SJSA1 (cell line): ENCODE measurements at places on chromosomes 6 and 20. TPM values are rescaled to one million over a fixed set of nuclear protein-coding genes. Genes with fewer than 3 reads are reported as not detected.

Gene PPARD
- total RNA-seq = 7.4 and 10.3 TPM in 2 replicates

Gene SMLR1
- not detected in 2 replicates for total RNA-seq

Gene IPCEF1
- total RNA-seq = 0.11 and 0.63 TPM in 2 replicates

Gene TEAD3
- 14.5 and 24.4 TPM in 2 replicates for total RNA-seq

GRCh38 chr6:7723041-7723447, 2.9 kb upstream of the BMP6 start:
- peaks cover 31% of the 10 kb centered on the region for H3K4me1 ChIP-seq
- H3K36me3 ChIP-seq = no peaks in the 10 kb centered on the region
- peaks cover 23% of the 10 kb centered on the region for H3K27me3 ChIP-seq
- no peak overlapping the region for H3K4me3 ChIP-seq
- no peak overlapping the region for H3K27ac ChIP-seq

DNA sequence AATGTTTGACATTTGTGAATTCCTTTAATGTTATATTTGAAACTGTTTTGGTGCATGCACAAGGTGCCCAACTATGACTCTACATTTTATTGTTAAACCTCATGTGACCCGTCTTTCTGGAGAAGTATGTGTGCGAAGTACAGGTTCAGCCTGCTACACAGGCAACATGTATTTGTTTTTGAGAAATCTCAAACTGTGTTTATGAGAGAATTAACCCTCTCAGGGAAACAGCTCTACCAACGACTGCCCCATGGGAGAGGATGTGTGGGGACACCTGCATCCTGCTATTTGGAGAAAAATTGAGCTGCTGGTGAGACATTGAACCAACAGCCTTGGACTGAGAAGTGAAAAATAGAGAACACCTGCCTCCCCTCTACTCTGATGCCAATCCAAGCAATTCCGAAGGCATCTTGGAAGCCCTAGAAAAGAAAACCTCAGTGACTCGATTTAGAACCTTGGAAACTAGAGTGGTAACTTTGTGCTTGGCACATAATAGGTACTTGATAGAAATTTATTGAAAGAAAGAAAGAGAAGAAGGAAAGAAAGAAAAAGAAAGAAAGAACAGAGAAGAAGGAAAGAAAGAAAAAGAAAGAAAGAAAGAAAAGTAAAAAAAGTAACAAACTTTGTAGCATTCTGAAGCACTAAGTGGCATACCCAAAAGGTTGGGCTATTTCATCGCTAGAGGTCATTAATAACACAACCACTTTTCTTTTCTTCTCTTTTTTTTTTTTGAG, 2.9 kb upstream of the AKAP12 start:
- H3K4me3 ChIP-seq = no peak overlapping the region
- H3K27me3 ChIP-seq = peaks cover 4% of the 10 kb centered on the region; the same call in 1 of the 2 replicates
- no peaks in the 10 kb centered on the region for H3K36me3 ChIP-seq
- H3K27ac ChIP-seq = no peak overlapping the region

DNA sequence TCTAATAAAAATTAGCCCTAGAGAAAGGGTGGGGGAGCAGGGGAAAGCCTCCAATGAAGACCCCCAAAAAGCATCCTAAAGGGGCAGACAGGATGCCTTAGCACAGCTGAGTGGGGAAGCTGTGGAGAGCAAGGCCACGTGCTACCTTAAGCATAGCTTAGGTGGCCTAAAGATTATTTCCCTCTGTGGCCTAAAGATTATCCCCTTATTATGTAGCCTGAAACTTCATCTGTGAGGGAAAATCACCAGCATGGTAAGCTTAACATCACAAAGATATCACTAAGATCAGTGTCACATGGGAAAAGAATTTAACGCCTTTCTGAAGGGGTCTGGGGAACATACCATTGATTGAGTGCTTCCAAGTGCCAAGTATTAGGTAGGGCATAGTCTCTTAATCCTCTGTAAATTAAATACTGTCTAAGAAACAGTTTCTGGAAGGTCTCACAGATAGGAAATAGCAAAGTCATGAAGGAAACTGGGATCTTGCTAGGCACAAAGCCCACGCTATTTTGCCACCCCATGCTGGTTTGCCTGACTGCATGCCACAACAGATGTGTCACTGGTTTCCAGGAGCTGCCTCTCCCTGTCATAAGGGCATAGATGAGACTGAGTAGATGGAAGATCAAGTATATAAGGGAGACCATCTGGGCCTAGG, 170.0 kb downstream of the HACE1 start:
- H3K27me3 ChIP-seq = no peaks in the 10 kb centered on the region
- no peak for DNase-seq
- H3K4me3 ChIP-seq = no peak overlapping the region
- H3K27ac ChIP-seq = no peak overlapping the region
- H3K4me1 ChIP-seq = no peaks in the 10 kb centered on the region
